ENCODE measurements at places on chromosomes 1 and 21. TPM values are rescaled to one million over a fixed set of nuclear protein-coding genes. Genes with fewer than 3 reads are reported as not detected.

DNA sequence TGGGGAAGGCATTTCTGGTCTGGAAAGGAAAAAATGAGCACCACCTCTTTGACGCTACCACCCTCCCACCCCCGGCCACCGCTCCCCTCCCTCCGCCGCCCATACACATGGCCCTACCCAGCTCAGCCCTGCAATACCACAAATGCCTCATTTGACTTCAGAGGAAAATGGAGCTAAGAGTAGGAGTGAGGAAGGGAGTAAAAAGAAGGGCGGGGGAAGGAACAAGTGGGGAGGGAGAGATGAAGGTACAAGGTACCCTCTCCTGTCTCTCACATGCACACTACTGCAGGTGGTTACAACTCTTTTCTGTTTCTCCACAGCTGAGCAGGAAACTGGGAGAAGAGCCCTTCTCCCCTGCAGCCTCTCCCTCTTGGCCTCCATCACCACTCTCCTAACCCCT lies 7.1 kb downstream of the SYT2 start:
- no peak for DNase-seq

ARHGEF16 gene
- 31.5 TPM for total RNA-seq

GRCh38 chr1:18010945-18011344 lies 96.7 kb upstream of the IGSF21 start:
- no peak for DNase-seq

DNA sequence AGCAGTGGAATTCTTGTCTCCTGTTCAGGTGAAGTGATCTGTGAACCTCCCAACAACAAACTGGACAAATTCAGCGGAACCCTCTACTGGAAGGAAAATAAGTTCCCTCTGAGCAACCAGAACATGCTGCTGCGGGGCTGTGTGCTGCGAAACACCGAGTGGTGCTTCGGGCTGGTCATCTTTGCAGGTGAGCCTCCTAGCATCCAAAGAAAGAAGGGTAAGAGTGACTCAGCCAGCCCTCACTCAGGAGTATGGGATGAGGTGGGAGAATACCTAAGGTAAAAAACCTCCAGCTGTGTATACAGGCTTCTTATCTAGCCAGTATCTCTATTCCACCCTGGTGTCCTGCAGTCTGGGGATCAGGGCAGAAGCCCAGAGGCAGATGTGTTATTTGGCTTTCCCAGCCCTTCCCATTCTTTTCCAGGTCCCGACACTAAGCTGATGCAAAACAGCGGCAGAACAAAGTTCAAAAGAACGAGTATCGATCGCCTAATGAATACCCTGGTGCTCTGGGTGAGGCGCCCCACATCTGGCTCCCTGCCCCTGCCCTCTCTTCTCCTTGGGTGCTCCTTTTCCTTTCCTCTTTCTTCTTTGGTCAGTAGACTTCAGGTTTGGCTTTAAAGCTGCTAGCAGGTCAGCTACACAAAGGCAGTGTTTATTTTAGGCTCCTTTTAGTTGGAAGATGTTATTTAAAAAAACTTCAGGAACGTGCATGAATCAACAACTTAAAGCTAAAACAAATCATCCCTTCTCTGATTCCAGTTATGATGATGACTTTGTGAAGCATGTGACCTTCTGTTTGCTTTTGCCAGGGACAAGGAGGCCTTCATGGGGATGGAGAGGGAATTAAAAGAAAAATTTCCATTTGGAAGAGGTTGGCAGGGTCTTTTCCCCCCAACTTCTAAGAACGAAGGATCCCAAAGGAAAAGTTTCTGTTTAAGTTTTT lies 9.0 kb downstream of the ATP8B2 start:
- no peak for DNase-seq

GRCh38 chr1:93516164-93516563 lies 68.2 kb downstream of the FNBP1L start:
- no peak for DNase-seq

Data from kidney epithelial cell (primary cell).